ENCODE measurements at places on chromosomes 6 and 20.

- DNase-seq = no peak
These were observed 446.2 kb downstream of the PLCB1 start for GRCh38 chr20:8578161-8578865.

- DNase-seq = no peak
These were observed 3.8 kb downstream of the TBC1D32 start for GRCh38 chr6:121330516-121330915.

DNA sequence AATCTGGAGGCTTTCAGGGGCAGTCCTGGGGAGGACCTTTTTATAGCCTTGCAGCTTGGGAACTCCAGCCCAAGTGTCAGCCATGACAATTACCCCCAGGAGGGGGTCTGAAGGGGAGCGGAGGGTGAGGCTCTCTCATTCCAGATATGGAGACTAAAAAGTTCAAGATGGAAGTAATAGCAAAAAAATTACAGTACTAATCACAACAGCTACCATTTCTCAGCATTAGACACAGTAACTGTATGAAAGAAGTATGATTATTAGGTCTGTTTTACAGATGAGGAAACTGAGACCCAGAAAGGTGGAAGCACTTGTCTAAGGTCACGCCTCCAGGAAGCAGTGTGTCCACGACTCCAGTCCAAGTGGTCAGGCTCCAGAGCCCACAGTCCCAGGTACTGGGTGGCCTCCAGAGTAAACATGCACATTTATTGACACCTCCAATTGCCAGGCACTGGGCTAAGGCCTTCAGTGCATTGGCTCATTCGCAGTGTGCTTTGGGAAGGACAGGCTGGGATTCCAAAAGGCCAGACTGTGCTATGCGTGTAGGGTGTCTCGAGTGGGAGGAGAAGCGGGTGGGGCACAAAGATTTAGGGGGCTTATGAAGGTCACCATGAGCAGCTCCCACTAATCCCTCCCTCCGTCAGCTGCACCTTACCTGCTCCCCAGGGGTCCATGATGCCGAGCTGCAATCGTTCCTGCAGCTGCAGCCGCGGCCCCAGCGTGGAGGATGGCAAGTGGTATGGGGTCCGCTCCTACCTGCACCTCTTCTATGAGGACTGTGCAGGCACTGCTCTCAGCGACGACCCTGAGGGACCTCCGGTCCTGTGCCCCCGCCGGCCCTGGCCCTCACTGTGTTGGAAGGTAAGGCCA is 2.3 kb downstream of the NRSN2 start:
- no peak for DNase-seq

GRCh38 chr6:42257614-42258013 is 40.0 kb upstream of the MRPS10 start:
- no peak for DNase-seq

DNA sequence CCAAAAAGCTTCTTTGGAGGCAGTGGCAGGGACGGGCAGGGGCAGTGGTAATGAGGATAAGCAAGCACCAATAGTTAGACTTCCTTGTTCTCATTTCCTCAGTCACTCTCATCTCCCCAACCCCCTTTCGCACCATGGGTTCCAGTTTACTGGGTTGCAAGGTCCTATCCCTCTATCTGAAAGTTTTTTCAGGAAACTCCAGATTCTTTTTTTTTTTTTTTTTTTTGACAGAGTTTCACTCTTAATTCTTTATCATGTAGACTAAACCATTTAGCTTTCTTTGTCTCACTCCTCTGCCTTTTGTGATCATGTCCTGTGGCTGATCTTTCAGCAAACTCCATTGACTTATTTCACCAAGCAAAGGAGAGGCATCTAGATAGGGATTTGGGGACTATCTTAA is 51.4 kb upstream of the GMDS start:
- no peak for DNase-seq

DNA sequence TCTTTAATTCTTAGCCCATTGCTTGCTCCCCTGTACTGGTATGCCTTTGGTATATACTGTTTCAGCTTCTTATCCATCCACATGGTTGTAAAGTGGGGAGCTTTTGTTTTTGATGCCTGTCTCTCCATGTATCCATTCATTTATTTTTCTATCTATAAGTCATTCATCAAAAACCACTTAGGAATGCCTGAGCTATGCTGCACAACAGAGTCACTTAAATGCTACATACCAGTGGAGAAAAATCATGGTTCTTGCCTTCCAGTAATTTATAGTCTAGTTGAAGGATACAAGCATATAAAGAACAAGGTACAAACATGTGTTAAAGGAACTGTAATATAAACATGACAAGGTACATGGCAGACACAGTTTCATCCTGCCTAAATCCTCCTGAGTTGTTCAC is 347.3 kb downstream of the NRN1 start:
- DNase-seq = no peak

DNA sequence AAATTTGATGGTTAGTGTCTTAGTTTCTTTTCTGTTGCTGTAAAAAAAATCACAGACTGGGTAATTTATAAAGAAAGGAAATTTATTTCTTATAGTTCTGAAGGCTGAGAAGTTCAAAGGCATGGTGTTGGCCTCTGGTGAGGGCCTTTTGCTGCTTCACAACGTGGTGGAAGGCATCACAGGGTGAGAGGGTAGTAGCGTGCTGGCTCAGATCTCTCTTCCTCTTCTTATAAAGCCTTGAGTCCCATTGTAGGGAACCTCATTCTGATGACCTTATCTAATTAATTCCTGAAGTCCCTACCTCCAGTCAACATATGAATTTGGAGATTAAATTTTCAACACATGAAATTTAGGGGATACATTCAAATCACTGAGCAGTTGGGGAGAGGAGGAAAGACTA is 62.0 kb downstream of the ARID1B start:
- DNase-seq = no peak

- DNase-seq = no peak
These were observed 1.5 kb upstream of the PPDPF start for GRCh38 chr20:63518946-63519667.

- no peak for DNase-seq
These were observed 25.8 kb upstream of the CARMIL1 start for GRCh38 chr6:25253351-25253750.

- DNase-seq = no peak
These were observed 90.9 kb upstream of the PREP start for GRCh38 chr6:105493736-105494135.

- no peak for DNase-seq
These were observed 4.8 kb downstream of the CST3 start for GRCh38 chr20:23632711-23633573.

GRCh38 chr6:85424981-85425380 is 24.9 kb upstream of the NT5E start:
- no peak for DNase-seq

DNA sequence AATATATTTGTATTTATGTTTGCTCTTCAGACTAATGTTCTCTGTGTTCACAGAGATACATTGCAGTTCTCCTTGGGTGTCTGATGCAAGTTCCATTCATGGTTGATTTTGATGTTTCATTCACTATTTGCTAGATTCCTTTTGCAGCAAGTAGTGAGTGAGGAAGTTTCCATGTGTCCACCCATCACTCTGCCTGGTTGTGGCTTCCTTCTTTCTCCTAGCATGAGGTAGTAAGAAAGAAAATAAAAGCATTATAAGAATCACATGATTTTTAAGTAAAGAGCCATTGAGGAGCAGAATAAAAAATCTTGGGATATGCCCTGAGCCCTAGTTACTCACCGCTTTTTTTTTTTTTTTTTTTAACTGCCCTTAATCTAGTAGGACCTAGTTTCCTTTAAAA is 8.7 kb downstream of the SASH1 start:
- no peak for DNase-seq

DNA sequence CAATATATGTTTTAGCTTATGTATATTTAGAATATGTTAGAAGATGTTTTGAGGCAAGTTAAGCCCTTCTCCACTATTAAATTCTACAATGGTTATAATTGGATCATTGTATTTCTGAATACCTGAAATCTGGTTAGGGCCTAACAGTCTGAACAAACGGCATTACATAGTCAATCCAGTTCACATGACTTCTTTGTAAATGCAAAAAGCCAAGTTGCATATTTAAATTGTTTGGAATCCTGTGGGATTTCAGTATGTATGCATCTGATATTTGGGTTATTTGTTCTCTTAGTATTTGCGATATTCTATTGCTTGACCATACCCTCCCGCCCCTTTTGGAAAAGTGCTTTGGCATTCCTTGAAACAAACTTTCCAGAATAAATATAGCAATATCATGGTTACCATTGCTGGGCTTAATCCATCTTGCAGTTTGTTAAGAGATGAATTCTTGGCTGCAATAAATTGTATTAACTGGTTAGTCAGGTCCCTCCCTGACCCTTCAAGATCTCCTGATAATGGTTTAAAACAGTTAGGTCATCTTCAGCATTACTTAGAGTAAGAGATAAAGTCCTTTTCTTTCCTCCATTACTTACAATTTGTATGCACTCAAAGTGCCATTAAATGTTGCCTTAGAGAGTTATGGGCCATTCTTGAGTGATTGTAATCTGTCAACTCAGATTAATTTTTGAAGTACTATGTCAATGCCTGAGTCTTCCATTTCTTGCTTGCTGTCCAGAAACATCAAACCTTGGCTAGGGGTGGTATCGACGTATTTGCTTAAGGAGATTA is 36.5 kb downstream of the LRRC1 start:
- no peak for DNase-seq

DNA sequence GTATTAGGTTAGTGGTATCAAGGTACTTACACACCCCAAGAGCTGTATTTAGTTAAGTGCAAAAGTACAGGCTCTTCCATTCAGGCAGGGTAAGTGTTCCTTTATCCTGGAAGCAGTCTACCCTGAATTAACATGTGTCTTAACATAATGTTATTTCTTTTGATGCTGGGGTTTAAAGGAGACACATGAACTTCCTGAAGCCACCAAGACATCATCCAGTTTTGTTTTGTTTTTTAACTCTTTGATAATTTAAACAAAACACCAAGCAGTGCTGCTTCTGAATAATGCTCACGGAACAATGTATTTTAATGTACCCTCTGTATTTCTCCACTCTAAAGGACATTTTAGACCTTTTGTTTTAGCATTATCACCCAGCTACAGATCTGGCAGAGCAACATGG is 50.5 kb upstream of the PLCB4 start:
- no peak for DNase-seq

DNA sequence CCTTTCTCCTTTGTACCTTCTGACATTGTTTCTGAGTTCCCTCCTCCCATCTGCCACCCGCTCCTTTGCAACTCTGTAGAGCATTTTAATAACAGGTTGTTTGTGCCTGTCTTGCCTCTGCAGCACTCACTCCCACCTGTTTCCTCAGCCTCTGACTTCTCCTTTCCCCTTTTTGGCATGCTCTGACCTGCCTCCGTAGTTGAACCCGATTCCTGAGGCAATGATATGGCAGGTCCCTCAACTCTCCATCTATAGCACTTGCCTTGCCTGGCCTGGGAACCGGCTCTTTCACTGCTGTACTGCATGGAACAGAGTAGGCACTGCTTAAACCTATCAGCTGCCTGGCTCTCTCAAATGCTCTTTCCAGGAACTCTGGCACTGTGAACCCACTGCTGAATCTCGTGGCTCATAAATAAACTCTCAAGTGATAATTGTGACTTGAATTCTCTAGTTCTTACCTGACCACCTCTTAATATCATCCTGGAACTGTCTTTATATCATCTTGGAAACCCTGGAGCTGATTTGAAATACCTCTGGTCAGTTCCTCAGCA is 50.3 kb downstream of the UTRN start:
- no peak for DNase-seq

- DNase-seq = no peak
These were observed 199.3 kb downstream of the OTOR start for GRCh38 chr20:16947479-16947878.

- no peak for DNase-seq
These were observed 108.1 kb upstream of the TIAM2 start for GRCh38 chr6:154887051-154887450.

GRCh38 chr6:125951323-125951722 is 5.2 kb upstream of the HINT3 start:
- DNase-seq = no peak

DNA sequence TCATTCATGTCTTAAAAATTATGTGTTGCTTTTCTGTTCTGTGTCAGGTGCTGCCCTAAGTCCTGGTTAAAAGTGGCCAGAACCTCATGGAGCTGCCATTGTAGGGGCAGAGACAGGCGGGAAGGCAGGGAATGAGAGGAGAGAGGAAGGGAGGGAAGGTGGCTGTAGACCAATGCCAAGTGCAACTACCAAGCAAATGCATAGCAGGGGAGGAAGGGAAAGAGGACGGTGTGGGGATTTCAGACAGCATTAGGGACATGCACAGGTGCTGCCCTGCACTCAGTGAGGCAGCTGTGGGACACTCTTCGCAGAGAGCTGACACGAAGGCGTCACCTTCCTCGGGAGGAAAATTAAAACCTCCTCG is 21.0 kb downstream of the GGTLC1 start:
- no peak for DNase-seq

GRCh38 chr6:125797120-125797885 is 6.5 kb downstream of the NCOA7 start:
- DNase-seq = no peak

DNA sequence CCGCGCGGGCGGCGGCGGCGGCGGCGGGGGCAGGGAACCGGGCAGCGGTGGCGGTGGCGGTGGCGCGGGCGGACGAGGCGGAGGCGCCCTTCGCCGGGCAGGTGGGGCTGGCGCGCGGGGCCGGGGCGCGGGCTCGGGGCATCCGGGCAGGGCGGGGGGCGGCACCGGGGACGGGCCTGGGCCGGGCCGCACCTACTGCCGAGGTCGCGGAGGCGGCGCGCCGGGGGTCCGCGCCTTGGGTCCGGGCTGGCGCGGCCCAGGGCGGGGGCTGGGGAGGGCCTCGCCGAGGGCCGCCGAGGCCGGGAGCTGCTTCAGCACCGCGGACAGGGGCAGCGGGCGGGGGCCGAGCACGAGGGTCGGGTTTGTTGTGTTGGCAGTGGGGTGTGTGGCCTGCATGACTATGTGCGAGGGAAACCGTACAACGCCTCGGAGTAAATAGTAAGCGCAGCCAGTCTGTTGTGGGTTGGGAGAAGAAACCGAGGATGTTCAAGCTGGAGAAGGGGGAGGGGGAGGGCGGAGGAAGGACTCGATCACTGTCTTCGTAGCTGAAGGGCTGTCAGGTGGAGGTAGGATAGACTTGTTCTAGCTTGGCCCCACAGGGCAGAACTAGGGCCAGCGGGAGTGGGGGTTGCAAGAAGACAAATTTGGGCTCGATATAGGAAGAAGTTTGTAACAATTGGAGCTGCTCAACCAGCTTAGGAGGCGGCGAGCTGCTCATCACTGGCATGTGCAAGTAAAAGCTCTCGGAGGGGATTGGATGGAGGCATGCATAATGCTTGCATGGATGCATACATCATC is 593 bp downstream of the MMP24 start:
- DNase-seq = no peak

DNA sequence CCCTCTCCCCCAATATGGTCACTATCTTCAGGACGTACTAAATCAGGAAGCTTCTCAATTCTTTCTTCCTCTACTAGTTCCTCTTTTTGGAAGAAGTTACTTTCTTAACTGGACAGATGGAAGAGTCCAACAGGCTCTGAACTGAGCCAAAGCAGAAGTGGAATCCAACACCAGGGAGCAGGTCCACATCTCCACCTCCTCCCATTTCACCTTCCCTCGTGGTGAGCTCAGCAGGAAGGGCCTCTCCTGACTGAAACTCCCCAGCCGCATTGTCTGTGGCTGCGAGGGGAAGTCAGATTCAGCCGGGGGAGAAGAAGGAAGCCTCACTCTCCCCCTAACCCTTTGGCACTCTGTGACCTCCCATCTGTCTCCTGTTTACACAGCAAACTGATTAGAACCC is 63.8 kb upstream of the UST start:
- no peak for DNase-seq

GRCh38 chr20:23583526-23583925 is 15.2 kb upstream of the CST9L start:
- no peak for DNase-seq
